ENCODE measurements at places on chromosomes 16 and 17. TPM values are rescaled to one million over a fixed set of nuclear protein-coding genes. Genes with fewer than 3 reads are reported as not detected.

DNA sequence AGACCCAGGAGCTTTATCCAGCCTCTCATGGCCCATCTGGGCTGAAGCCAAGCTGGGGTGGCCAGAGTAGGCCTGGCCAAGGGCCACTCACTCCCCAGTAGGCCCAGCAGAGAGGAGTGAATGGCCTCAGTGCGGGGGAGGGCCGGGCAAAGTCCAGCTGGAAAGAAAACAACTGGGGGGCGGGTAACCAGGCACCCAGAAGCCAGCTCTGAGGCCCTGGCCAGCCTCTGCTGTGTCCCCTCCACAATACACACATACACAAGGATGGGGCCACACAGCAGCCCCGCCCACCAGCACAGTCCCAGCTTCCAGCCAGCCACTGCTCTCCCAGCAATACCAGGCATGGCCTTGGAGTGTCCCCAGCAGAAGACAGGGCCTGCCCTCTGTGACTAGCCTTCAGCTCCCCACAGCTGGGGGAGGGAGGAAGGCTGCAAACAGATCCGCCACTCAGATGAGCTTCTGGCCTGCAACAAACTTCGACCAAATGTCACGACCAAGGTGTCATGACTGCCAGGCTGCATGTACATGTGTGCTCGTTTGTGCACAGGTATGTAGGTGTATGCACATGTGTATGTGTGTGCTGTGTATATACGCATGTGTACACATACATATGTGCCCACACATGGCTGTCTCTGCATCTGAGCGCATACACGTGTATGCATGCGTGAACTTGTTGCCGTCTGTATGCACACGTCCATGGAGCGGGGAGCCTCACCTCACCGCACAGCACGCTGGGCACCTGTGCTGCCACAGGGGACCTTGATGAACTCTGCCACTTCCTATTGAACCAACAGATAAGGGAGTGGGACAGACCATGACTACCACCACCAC lies 5.0 kb downstream of the CARHSP1 start:
- peak; percentile 61 for DNase-seq

DNA sequence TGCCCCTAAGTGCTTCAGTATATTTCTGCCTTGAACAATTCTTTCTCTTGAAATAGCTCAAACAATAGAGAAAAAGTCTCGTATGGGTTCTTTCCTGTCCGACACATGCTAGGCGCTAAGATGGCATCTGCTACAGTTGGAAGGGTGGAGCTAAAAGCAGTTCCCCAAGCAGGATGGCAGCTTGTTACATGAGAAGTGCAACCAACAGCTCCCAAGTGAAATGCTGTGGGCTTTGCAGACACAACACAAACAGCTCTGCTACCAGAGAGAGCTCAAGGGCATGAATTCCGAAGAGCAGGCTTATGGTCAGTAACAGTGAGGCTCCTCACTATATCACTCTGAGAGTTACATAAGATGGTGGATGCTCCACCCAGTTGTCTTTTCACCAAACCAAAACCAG lies 83.8 kb downstream of the VPS53 start:
- no peak for DNase-seq

DNA sequence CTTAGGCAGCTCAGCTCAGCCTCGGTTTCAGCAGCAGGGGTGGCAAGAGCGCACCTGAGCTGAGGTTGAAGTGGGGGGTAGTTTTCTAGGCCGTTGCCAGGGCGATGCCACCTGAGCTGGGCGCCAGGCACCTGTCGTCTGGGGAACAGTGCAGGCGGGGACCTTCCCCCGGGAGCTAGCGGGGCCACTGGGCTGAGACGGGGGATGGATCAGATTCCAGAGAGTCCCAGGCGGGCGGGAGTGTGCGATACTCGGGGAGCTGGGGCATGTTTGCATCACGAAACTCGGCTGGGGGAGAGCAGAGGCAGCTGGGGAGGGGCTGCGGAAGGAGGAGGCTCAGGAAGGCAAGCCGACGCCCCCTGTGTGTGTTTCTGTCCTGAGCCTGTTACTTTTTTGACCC lies 477 bp upstream of the CLDN9 start:
- DNase-seq: no peak

DNA sequence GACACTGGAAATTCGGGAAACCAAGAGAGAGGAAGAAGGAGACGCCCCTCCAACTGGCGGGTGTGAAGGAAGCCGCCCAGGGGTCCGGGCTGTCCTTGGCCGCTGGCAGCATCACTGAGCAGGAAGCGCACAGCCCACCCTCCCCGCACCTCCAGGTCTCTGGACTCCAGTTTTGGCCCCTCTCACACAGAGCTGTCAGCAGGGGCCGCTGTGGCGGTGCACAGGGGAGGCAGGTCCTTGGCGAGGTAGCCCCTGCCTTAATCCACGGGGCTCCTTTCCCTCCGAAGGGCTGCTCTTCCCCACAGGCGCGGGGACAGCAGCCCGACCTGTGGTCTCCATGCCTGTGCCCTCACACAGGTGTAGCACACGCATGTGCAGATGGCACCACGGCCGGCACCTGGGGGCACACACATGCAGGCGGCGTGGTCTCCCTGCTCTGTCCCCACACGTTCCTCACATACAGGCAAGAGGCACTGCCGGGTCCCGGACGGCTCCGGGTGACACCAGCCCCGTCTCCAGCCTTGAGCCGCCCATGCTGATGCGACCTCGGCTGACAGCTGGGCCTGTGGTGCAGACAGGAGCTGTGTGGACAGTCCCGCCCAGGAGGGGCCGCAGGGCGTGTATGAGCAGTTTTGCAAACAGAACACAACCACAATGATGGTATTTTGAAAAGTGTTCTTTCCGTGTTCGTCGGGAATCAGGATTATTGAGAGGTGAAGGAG lies 26.6 kb upstream of the CHMP6 start:
- DNase-seq: no peak

GRCh38 chr17:56262803-56263202 lies 109.5 kb downstream of the ANKFN1 start:
- no peak for DNase-seq

Gene AIPL1
- not detected for total RNA-seq

Data from left cardiac atrium (tissue), 4 donors.